ENCODE measurements at places on chromosomes 11 and 22.

GRCh38 chr11:8690374-8691342 lies 8.1 kb downstream of the RPL27A start:
- no peak for DNase-seq

DNA sequence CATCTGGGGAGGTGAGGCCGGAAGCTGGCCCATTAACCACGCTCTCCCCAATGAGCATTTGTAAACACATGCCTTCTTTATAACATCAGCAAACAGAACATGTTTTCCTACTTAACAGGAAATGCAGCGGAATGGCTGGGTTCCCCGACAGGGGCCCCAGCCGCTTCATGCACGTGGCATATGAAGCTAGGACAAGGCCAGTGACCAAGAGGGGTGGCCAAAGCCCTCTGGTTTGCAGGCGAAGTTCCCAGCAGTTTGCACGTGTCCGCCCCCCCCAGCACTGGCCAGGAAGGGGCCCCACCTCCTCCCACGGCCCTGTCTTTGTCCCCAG lies 38.7 kb upstream of the LINC01488 start:
- no peak for DNase-seq

DNA sequence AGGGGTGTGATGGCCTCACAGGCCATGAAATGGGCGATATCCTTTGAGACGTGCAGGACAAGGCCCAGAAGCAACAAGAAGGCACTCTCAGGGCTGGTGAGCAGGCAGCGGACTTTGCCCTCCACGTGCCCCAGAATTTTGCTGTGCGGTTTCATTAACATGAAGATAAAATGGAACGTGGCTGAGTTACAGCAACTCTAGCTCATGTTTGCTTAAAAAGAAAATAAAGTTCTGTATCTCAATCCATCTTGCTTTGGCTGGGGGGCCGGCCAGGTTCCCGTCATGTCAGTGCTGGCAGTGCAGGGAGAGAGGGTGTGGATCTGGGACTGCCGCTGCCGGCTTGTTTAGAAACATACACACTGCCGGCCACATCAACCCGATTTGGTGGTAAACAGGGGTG lies 370.1 kb downstream of the OPCML start:
- DNase-seq, result no peak

DNA sequence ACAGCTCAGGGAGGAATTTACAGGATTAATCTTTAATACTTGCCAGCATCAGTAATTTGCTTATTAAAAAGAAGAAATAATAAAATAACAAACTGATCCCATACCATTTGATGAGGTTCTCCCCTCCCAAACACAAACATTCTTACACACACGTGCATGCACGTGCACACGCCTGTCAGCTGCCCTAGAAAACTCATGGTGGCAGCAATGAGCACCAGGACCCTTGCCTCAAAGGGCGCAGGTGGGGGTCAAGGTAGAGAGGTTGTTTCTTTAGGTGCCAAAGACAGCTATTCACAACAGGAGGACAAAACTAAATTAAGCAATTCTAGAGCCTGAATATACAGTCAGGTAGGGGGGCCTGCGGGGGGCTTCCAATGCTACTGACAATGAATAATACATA lies 219.3 kb downstream of the BUD13 start:
- no peak for DNase-seq

GRCh38 chr11:87033561-87033960 lies 4.2 kb upstream of the TMEM135 start:
- DNase-seq, result no peak

- peak; percentile 15 for DNase-seq
Observed at GRCh38 chr11:120303004-120303637, 22.0 kb upstream of the TLCD5 start.

GRCh38 chr11:2591805-2592204 lies 108.0 kb downstream of the KCNQ1OT1 start:
- no peak for DNase-seq

DNA sequence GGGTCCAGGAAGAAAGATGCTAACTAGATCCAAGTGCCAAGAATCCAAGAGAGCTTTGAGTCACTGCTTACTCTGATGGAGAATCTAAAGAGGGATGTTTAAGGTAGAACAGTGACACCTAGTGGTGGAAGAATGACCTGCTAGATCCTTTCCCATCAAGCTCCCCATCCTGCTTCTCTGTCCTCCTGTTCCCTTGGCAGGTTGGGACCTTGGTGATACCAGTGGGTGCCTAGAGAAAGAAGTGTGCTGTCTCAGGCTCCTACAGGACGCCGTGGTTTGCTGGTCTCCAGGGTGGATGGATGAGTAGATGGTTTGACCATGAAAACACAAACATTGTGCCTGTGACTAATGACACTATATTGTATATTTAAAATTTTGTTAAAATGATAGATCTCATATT lies 383.7 kb downstream of the TMEM135 start:
- DNase-seq, result no peak

- DNase-seq, result no peak
Observed at GRCh38 chr22:37781434-37782059, 26.2 kb upstream of the GCAT start.

DNA sequence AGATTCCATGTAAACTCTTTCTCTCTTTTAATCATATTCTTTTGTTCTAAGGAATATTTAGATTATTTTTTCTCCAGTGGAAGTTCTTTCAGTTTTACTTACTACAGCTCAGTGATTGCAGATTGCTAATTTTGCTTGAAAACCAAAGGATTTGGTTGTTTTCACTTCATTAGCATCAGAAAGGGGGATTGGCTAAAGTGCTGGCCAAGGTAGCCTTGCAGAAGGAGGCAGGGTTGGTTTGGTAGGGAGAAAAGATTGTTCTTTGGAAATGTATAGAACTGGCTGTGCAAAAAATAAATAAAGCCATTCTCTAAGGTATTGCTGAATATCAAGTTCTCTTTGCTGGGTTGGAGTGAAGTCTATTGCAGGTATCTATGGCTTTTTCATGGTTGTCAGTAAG lies 92.6 kb downstream of the FAT3 start:
- DNase-seq, result no peak

- DNase-seq, result no peak
Observed at GRCh38 chr11:101521821-101522220, 62.0 kb downstream of the TRPC6 start.

DNA sequence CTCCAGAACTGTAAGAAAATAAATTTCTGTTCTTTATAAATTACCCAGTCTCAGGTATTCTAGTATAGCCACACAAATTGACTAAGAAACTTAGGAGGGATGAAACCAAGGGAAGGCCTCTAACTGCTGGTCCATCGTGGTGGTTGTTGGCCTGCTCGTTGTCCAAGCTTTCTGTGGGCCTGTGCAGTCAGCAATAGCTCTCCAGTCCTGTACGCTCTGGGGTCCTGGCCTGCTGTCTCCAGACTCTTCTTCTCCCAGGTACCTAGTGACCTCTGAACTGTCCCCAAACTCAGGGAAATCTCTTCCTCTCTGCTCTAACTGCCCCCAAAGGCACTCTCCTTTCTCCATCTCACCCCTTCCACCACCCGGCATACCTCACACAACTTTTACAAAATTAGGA lies 5.7 kb upstream of the VSIG10L2 start:
- DNase-seq, result no peak

- no peak for DNase-seq
Observed at GRCh38 chr11:116360221-116360941, 412.4 kb downstream of the BUD13 start.

GRCh38 chr11:112797648-112798293 lies 163.4 kb upstream of the NCAM1 start:
- DNase-seq, result no peak

- no peak for DNase-seq
Observed at GRCh38 chr22:26326803-26327202, 102.3 kb upstream of the ASPHD2 start.

DNA sequence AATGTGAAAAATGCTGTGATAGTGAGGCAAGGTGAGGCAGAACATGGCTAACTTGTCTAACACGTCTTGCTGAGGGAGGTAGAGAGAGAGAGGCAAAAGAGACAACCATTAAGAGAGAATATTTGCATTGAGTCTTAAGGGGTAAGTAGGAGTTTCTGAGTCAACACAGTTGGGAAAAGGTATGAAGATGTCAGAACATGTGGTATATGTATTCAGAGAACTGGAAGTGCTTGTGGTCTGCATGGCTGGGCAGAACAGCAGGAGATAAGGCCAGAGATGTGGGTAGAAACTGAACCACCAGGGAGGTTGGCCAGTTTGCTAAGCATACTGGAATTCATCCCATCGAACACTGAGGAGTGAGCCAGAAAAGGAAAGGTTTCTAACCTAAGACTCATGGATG lies 25.0 kb upstream of the SLC5A1 start:
- no peak for DNase-seq
